ENCODE measurements at places on chromosomes 12 and 14.

- DNase-seq: no peak
Measured at GRCh38 chr12:81726634-81727033, 32.5 kb downstream of the PPFIA2 start.

GRCh38 chr12:108955225-108955835 is 65.5 kb downstream of the SVOP start:
- peak; percentile 8 for DNase-seq

- DNase-seq: no peak
Measured at GRCh38 chr14:59055006-59055405, 133.5 kb upstream of the DAAM1 start.

GRCh38 chr12:45426294-45426693 is 210.4 kb downstream of the ANO6 start:
- DNase-seq: no peak

- no peak for DNase-seq
Measured at GRCh38 chr12:129213551-129213950, 360.3 kb downstream of the GLT1D1 start.

All from skeletal muscle cell (primary cell).